A549 treated with RU486 at 1 μM for 4 hours (cell line): ENCODE measurements at places on chromosomes 7 and 10. TPM values are rescaled to one million over a fixed set of nuclear protein-coding genes. Genes with fewer than 3 reads are reported as not detected.

Gene CNPY4
- total RNA-seq = 10.5 to 12.4 TPM (median 10.8 TPM) in 5 replicates

Gene HOGA1
- 0.83 to 1.7 TPM (median 0.93 TPM) in 5 replicates for total RNA-seq

Gene TMEM196
- total RNA-seq = not detected in 5 replicates

Gene PRPS1L1
- total RNA-seq = not detected in 5 replicates

Gene EIF5AL1
- 2.1 to 3.7 TPM (median 3.1 TPM) in 5 replicates for total RNA-seq

Gene RADIL
- total RNA-seq = 0.98 to 2.7 TPM (median 1.9 TPM) in 5 replicates
